ENCODE measurements at places on chromosomes 7 and 10.

DNA sequence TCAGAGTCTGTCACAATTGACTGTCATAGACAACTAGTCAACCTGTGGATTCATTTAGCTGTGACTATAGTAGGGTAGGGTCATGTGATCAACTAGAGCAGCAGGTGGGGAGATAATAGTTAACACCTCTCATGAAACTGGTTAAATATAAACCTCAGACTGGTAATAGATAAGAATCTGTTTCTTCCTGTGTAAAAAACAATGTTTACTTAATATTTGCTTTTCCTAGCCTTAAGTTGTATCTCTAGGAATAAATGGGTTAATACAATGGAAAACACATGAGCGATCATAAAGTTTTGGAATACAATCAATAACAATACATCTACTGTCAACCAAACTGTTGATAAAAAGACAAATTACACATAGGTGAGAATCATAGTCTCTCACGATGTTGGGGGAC, 43.4 kb upstream of the ITGB8 start:
- DNase-seq = no peak

DNA sequence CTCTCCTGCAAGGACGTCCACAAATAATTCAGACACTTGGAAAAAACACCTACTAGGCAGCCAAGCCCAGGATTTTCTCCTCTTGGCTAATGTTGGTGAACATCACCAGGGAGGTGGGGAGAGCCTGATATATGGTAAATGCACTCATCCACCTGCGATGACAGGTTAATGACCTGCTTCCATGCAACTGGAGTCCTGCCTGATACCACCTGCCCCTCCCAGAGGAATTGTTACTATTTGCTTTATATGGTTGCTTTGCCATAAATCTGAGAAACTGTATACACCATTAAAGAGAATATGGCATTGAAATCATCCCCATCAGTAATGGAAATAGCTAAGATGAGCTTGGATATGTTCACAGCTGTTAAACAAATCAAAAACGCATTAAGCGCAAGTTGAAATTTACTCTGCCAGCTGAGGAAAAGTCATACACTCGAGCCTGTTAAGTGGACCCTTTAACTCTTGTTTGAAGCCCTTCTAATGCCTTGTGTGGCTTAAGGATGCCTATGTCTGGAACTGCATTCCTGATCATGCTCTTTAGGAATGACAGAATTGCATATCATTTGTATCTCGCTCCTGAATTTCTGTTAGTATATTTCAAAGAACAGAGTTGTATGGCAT, 208.3 kb downstream of the PRPF18 start:
- DNase-seq = no peak

DNA sequence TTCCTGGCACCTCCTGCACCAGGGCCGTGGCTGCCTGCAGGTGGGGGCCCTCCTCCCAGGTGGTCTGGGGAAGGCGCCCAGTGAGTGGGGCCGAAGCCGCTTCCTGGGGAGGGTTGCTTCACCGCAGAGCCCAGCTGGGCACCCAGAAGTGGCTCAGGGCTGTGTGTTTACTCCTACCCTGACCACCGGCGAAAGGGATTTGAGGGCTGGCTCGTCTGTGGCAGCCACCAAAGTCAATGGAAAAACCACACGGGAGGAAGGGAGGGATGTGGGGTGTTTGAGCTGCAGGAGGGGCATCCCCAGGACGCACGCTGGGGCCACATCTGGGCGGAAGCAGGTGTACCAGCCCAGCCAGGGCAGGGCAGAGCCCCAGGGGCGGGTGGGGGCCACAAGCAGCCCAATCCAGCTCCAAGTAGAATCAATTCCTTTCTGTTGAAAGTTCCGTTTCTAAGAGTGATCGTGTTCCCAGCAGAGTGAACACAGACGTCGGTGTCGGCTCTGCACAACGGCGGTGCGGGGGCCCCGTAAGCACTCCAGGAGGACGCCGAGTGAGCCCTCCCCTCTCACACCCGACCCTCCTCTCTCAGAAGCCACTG, 69.9 kb downstream of the FOXL3 start:
- DNase-seq = no peak

DNA sequence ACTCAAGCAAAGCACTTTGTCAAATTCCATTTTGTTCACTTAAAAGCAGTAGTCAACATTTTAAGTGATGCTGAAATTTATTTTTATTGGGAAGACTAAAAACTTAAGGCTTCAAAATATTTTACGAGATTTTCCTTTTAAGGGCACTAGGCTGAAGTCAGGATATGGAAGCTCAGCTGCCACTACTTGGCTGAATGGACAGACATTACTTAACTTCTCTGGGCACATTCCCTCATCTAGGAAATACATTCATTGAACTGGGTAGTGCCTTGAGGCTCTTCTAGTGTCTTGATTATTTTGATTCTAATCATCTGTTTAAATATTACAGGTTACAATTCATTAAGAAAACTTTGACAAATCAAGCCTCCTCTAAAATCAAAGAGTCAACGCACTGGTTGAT, 11.1 kb downstream of the MEOX2 start:
- DNase-seq = no peak

DNA sequence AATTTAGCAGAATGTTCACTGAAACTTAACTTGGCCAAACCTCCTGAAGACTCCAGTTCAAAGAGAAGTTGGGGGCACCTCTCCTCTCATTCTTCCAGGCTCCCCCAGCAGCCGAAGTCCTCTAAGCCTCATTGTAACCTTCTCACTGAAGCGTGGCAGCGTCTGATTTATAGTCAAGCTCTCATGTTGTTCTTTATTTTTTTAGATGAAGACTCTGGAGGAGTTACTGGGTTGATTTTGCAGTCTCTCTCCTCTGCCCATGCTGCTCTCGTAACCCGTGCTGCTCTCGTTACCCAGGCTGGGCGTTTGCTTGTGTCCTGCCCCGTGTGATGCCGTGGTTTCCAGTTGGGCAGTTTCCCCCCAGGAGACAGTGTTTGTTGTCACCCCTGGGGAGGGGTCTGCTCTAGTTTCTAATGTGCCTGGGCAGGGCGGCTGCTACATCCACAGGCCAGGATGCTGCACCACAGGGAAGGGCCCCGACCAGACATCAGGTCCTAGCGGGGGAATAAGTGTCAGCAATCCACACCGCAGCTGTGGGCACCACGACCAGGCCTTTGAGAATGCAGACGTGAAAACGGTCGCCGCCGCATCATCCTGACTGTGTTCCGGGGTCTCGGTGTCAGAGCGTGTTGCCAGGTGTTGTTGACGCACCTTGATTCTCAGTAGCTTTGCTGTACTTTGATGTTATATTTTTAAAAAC, 65.2 kb downstream of the WDR37 start:
- DNase-seq = no peak

GRCh38 chr10:114022766-114023597, 20.7 kb upstream of the ADRB1 start:
- no peak for DNase-seq

GRCh38 chr10:129568583-129569344, 101.7 kb downstream of the MGMT start:
- no peak for DNase-seq

DNA sequence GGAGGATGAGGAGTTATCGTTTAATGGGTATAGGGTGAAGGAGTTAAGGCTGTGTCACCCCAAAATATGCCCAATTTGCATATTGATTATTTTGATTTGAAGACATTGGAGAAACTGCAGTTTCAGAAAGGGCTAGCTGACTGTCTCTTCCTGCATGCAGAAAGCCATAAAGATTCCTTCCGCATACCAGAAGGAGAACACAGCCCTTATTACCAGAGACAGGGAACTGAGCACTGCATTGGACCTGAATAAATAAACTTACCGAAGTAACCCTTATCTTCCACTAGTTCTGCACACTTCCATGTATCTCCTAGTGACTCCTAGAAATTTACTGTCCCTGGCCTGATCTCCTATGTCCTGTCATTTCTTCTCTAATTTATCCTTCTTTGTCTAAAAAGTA, 821.9 kb upstream of the AUTS2 start:
- DNase-seq = no peak

- DNase-seq = no peak
These were observed 46.9 kb upstream of the GJD4 start for GRCh38 chr10:35558276-35558675.

DNA sequence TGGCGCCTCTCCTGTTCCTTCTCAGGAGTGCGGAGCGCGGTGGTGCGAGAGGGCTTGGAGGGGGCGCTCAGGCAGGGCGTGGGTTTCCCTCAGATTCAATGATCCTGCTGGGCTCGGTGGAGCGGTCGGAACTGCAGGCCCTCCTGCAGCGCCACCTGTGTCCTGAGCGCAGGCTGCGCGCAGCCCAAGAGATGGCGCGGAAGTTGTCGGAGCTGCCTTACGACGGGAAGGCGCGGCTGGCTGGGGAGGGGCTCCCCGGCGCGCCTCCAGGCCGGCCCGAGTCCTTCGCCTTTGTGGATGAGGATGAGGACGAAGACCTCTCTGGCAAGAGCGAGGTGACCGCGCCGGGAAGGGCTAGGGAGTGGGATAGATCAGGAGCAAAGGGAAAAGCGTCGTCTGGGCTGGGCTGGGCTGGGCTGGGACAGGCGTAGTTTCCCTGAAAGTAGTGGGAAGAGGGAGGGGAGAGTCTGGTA, 17.0 kb downstream of the FAM131B start:
- DNase-seq = peak; percentile 55

- DNase-seq = no peak
These were observed 44.7 kb upstream of the AQP1 start for GRCh38 chr7:30866939-30867338.

GRCh38 chr10:34163075-34163905, 651.8 kb downstream of the PARD3 start:
- DNase-seq = no peak

- DNase-seq = no peak
These were observed 84.0 kb downstream of the PTPN20 start for GRCh38 chr10:46995234-46995633.

DNA sequence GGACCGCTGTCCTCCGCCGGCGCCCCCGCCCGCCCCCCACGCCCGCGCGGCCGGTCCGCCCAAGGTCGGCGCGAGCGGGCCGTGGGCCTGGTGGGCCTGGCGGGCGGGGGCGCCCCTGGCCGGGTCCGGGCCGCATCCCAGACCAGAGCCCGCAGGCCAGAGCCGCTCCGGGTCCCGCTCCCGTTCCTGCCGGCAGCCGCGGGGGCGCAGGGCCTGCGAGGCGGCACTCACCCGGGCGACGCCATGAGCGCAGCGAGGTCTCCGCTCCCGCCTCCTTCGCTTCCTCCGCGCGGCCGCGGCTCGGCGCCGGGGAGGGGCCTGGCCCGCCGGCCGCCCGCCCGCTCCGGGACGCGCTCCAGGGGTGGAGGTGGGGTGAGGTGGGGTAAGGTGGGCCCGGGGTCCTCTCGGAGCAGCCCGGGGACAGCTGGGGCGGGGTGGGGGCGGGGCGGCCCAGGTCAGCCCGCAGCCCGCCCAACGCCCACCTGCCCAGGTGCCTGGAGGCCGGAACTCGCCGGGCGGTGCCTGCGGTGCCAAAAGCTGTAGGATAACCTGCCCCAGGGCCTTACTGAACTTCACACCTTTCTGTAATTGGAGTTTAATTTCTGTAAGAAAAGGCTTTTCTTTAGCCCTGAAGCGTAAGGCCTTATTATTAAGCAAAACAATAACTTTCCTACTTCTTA, at the start of gene URGCP:
Gene URGCP, minus strand, starts transcription at position 266 of the 680 bp plus-strand sequence. Its CDS starts 21 bp downstream, at position 245.
- peak; percentile 39 for DNase-seq

DNA sequence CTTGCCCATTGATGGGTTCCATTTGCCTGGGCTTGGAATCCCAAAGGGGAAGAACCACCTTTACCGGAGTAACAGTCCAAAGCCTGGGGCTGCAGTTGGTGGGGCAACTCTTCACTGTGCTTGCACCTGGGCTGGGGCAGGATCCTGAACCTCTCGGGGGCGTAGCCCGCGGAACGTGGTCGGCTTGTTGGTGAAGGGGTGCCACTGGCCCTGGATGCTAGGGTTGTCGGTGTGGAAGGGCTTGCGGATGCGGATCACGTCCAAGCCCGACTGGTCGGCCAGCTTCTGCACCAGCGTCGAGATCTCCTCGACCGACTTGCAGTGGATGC, 710 bp downstream of the MRPL43 start:
- DNase-seq = no peak

GRCh38 chr10:44390585-44391072, 5.7 kb upstream of the CXCL12 start:
- no peak for DNase-seq

DNA sequence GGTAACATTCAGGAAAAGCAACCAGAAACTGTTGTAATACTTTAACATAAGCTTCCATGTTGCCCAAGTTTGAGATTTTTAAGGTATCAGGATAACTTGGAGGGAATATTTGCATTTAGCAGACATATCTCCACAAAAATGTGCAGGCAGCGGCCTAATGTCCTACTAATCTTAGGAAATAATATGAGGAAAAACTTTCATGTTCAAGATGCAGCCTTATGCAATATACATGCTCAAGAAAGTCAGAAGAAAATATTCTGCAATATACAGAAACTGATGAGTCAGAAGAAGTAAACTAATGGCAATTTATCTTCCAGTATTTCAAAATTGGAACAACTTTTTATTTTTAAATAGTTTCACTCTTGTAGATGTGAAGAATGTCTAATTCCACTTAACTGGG, 463.2 kb upstream of the C7orf33 start:
- no peak for DNase-seq

- DNase-seq = no peak
These were observed 65.1 kb downstream of the ANKRD26 start for GRCh38 chr10:27035163-27035562.

DNA sequence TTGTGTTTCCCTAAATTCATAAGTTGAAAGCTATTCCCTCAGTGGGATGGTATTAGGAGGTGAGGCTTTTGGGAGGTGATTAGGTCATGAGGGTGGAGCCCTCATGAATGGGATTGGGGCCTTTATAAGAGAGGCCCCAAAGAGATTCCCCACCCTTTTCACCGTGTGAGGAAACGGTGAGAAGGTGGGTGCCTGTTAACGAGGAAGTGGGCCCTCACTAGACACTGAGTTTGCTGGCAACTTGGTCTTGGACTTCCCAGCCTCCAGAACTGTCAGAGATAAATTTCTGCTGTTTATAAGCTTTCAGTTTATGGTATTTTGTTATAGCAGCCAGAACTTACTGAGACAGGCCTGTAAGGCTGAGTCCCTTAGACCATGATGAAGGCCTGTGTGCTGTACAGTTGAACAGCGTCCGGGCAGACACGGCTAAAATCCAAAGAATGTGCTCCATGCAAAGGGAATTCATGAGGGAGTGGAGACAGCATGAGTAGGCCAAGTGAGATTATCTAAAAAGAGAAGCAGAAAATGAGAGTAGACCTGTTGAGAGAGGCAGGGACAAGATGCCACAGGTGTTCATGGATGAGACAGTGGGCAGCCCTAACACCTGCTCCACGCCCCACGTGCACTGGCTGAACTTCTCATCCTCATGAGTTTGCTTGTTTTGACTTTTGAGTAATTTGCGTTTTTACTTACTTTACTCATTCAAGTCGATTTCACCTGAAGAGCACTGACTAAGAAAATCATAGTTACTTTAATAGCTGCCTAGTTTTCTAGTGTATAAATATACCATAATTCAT, 66.9 kb upstream of the SFMBT2 start:
- DNase-seq = no peak

GRCh38 chr10:69415049-69415448, 1.7 kb downstream of the TACR2 start:
- no peak for DNase-seq

Data from effector CD4-positive, alpha-beta T cell (primary cell).